ENCODE measurements at places on chromosomes 4 and X.

DNA sequence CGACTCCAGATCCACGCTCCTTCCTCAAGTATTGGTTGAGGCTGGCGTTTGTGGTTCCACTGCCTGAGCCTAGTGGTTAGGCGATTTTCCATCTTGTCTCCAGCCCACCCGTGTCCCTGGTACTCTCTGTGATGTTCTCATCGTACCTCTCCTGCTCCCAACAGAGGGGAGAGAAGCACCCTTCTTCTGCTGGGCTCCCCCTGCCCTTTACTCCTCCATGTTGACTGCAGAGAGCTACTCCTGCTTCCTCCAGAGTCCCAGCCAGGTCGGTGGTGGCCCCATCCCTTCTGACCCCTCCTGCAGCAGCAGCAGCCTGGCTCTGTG is 164.0 kb upstream of the BCOR start:
- DNase-seq: no peak

- DNase-seq: no peak
Observed at GRCh38 chrX:122565952-122566351, 618.1 kb upstream of the GRIA3 start.

GRCh38 chr4:23889814-23890341 is at the start of gene PPARGC1A:
TSS of gene PPARGC1A (minus strand) at chr4:23890047. CDS start at chr4:23889957, 90 bp downstream.
- DNase-seq: peak; percentile 64

GRCh38 chr4:87209696-87210095 is 10.7 kb downstream of the KLHL8 start:
- no peak for DNase-seq

- DNase-seq: no peak
Observed at GRCh38 chrX:12329476-12329875, 191.2 kb downstream of the FRMPD4 start.

DNA sequence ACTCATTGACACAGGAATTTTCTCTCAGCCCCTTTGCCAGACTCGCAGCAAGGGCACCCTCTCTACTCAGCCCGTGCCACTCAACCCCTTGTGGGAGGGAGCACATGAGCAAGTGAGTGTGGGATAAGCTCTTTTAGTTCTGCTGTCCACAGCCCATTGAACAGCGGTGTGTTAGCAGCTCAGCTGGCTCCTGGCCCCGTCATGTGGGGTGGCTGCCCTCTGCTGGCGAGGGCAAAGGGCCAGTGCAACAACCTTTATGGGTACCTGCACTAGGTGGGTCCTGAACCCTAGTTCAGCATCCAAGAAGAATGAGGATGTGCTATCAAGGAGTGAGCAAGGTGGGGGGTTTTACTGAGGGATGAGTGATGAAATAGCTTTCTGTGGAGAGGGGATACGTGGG is 85.0 kb upstream of the ZNF81 start:
- DNase-seq: peak; percentile 26

GRCh38 chr4:78645853-78646757 is 94.5 kb downstream of the ANXA3 start:
- DNase-seq: no peak

Measured in iPS-NIHi11 (cell line).